Glutamatergic neuron (in vitro differentiated cells): ENCODE measurements at places on chromosomes 3 and 15. TPM values are rescaled to one million over a fixed set of nuclear protein-coding genes. Genes with fewer than 3 reads are reported as not detected.

DNA sequence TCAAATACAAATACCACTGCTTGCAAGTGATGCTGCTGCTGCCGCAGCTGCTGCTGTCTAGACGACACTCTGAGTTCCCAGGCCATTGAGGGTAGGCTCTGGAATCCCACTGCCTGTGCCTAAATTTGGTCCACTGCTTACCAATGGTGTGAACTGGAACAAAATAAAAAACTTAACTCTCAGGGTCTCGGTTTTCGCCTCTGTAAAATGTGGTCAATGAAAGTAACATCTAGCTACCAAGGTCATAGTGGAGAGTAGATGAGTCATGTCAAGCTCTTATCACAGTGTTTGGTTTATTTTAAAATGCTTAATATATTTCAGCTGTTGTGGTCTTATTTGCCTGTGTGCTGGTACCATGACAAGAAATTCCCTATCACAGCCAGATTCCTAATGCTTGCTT is 299.3 kb downstream of the CLSTN2 start:
- no peak for DNase-seq

DNA sequence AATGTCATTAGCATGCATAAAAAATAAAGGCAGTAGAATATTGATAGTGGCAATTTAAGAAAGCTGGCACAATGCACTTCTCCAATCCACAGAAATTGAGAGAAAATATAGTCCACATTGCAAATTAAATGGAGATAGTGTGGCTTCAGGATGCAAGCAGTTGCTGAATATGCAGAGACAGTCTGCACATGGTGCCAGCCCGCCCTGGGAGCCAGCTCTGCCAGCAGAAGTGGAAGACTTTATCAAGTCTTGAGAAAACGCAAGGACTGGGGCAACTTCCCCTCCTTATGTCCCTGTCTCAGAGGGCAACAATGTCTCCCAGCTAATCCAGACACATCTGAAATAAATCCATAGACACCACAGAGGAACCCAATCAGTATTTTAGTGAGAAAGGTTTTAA is 57.2 kb downstream of the MB21D2 start:
- DNase-seq, result no peak

DCBLD2 gene
- 33.9 TPM for total RNA-seq

AGBL1 gene
- 0.76 TPM for total RNA-seq

DNA sequence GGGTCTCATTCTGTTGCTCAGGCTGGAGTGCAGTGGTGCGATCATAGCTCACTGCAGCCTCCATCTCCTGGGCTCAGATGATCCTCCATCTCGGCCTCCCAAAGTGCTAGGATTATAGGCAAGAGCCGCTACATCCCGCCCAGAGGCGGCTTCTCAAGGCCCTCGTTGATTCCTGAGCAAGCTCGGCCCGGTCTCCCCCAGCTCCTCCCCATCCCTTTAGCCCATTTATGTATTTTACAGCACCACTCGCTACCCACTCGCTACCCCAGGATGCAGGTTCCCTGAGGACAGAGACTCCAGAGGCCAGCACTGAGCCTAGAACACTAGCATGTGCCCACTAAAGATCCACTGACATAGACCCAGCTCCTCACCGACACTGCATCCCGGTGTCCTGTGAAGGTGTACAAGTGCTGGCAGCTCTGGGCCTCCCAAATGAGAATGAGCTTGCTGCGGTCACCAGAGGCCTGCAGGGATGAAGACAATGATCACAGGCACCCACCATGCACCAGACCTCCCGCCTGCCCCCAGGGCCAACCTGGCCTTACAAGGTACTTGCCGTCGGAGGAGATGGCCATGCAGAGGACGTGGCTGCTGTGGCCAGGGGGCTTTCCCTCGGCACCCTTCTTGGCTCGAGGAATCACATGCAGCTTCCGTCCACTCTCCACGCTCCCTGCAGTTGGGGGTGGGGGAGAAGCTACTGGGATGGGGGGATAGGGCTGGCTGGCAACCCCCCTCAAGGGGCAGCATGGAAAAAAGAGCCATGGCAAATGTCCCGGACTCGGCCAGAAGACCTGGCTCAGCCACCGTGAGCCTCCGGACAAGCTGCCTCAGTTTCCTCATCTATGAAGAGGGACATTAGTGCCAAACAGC is 5.6 kb downstream of the RRP9 start:
- DNase-seq, result no peak
